ENCODE measurements at places on chromosomes 4 and X. TPM values are rescaled to one million over a fixed set of nuclear protein-coding genes. Genes with fewer than 3 reads are reported as not detected.

GRCh38 chr4:108559911-108560310 lies 60.5 kb upstream of the RPL34 start:
- DNase-seq, result no peak

DNA sequence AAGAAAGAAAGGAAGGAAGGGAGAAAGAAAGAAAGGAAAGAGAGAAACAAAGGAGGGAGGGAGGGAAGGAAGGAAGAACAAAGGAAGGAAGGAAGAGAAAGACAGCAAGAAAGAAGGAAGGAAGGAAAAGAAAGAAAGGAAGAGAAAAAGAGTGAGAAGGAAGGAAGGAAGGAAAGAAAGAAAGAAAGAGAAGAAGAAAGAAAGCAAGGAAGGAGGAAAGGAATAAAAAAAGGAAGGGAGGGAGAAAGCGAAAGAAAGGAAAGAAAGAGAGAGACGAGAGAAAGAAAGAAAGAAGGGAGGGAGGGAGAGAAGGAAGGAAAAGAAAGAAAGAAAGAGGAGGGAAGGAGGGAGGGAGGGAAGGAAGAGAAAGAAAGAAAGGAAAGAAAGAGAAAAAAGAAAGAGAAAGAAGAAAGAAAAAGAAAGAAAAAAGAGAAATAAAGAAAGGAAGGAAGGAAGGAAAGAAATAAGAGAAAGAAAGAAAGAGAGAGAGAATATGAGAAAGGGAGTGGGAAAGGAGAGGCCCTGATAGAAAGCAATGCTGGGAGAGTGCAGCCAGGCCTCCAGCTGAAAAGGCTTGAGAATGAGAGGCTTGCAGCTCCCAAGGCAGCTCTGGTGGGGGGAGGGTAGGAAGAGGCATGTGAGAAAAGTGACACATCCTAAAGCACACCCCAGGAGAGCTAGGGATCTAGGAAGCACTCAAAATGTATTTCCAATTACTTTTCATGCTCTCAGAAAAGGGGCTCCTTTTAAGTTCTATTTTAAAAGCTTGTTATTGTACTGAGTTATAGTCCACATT lies 134.0 kb upstream of the ZIC3 start:
- no peak for DNase-seq

- DNase-seq, result peak; percentile 11
These were observed 44.6 kb upstream of the LINC00632 start for GRCh38 chrX:140664939-140665338.

DNA sequence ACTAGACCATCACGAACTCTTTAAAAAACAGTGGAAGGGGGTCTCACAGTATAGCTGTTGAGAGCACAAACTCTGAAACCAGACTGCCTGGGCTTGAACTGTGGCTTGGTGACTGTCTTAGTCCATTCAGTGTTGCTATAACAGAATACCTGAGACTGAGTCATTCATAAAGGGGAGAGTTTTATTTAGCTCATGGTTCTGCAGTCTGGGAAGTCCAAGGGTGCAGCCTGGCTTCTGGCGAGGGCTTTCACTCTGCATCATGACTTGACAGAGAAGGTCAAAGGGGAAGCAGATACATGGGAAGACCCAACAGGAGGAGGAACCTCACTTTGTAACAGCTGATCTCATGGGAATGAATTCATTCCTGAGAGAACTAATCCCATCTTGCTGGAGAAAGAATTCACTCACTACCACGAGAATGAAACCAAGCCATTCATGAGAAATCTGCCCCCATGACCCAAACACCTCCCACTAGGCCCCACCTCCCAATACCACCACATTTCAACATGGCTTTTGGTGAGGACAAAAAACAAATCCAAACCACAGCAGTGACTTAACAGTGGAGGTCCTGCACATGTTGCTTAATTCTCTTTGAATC lies 116.7 kb upstream of the STOX2 start:
- DNase-seq, result no peak

DNA sequence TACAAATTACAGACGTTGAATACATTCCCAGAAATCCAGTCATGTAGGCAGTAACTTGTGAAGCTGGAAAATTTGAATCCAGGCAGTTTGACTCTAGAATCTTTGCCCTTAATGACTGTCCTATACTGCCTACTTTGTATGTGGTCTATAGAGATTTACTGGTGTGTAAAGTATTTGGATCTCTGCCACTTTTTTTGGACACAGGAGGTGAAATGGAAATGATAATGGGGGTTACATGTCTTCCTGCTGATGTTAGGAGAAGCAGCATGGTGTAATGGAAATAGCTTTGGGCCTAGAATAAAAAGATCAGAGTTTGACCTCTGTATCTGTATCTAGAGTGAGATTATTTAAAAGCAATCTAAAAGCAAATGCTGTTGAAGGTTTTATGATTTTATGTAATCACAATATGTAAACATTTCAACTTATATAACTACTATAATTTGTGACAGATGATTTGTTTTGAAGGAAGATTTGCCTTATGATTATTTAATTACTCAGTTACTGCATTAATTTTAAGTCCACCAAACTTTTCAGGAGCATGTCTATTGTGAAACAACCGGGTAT lies 3.3 kb downstream of the COL4A5 start:
- DNase-seq, result no peak

DNA sequence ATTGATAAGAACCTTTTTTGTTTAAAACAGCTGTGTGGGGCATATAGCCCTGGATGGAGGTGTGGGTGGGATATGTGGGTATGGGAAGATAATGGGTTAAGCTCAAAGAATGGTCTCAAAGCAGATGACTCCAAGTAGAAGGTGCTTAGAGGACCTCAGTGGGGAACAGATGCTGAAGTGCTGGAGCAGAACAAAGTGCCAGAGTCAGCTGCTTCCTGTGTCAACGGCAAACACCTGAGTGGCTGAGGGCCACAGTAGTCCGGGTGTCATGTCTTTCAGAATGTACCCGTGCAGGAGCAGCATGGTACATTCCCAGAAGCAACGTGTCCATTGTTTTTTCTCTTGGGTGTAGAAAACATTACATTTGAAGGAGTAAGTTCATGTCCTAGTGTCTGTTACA lies 210.6 kb downstream of the CCNG2 start:
- DNase-seq, result no peak

DNA sequence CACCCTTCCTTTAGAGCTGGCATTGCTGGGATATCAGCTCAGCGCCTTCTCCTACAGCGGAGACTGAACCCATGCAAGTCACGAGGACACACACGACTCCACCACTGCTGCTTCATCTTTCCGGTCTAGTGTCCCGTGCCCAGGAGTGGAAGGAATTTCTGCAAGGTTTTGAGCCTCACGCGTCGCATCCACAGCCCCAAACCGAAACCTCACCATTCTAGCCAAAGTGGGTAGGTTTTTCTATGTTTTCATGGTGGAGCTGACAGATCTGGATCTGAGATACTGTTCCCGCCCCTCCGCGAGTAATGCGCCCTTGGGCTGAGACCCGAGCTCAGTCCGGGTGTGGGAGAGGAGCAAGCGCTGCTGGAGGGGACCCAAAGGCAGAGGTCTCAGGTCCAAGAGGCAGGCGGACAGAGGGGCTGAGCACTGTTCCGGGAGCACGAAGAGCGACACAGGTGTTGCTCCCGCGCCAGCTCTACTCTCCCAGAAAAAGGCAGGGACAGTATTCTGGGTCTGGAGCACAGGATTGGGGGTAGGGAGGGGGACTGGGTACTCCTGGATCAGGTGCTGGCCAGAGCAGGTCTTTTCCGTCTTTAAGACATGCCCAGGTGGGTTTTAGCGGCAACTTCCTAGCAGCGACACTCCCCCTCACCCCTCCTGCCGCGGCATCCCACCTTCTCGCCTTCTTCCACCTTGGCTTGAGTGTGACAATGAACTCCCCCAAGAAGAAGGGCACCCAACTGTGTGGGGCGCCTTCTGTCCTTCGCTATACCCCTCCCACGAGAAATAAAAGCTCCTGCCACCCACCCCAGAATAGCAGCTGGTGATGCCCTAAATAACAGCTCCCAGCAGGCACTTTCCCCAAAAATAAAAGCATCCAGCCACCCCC lies 1.8 kb downstream of the EPHA5 start:
- peak; percentile 56 for DNase-seq

DNA sequence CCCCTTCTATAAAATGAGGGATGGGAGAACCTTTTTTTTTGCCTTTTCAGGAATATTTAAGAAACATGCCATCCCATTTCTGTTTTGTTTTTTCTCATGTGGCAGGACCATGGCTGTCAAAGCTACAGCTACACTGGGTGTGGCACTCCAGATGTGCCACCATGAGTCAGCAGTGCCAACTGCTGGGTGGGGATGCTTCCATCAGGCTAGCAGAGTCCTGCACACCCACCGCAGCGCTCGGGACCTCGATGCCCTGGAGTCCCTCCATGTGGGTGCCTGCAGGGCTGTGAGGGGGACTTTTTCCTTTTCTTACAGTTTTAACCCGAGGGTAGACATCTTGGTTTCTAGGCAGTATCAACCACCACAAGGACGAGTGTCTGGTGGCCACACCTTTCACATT lies 352.6 kb downstream of the NR3C2 start:
- DNase-seq, result no peak

DNA sequence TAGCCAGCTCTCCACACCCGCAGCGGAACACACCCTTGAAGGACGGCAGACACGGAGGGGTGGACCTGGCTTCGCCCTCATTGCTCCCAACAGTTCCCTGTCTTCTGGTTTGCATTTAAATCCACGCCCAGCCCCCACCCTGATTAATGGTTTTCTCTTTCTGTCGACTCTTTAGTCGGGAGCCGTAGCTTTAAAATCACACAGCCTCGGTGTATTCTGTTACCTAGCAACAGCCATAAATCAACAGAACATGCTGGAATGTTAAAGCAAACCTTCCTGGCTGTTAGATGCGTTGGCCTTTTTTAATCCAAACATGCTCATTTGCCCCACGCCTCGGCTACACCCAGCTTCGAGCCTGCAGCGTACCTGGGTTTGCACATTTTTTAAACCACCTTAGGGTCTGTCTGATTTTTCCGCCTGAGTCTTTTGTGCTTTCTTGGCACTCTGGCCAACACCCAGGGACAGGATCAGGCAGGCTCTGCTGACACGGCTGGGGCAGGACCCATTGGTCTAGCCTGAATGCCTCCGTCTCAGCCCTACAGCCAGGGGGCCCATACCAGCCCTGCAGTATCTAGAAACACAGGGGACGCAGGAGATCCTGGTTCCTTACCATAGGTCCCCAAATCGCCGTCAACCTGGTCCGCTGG lies 21.4 kb upstream of the PPP2R2C start:
- DNase-seq, result peak; percentile 14

Gene SMR3B
- total RNA-seq, result not detected

Gene WAS
- 0.19 TPM for total RNA-seq

Gene CLNK
- not detected for total RNA-seq

Gene CHRDL1
- not detected for total RNA-seq

All from myocyte (in vitro differentiated cells).